ENCODE measurements at places on chromosomes 11 and 22.

GRCh38 chr11:134048028-134048427, 20.8 kb upstream of the JAM3 start:
- no peak for DNase-seq

- no peak for DNase-seq
These were observed 79.1 kb upstream of the KCNQ1OT1 start for GRCh38 chr11:2778630-2779498.

DNA sequence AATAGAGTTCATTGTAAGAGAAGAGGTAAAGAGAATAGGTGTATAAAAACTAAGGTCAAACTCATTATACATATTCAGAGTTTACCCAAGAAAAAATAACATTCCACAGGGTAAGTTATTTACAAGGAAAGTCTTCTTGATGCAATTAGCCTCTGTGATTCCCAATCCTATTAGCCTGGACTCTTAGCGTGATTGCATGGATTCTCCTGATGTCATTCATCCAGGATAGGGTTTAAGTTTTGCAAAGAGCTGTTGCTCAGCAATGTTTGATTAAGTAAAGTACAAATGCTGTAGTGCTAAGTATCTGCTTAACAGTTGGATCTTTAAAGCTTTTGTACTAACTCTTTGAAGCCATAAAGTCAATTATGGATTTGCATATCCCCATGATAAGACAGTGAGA, 767.8 kb upstream of the LUZP2 start:
- no peak for DNase-seq

GRCh38 chr11:73176874-73177155, 34.7 kb upstream of the FCHSD2 start:
- no peak for DNase-seq

GRCh38 chr11:84642500-84642899, 984.6 kb downstream of the DLG2 start:
- no peak for DNase-seq

GRCh38 chr11:88428959-88429358, 91.4 kb upstream of the CTSC start:
- DNase-seq: no peak

DNA sequence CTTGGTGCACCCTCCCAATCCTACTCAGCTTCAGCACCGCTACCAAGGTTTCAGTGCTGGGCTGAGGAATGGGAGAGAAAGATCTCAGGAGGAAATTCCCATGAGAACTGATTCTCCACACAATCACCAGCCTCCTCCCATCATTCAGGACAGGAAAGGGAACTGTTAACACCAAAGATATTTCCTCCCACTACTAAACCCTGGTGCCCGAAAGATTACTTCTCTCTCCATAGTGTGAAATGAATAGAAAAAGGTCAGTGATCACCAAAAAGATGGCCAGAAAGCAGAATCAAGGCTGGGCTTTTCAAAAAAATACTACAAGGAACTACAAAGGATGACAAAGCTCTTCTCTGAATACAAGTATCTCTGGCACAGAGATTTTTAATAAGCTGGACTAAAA, 26.1 kb downstream of the TCIRG1 start:
- no peak for DNase-seq

- no peak for DNase-seq
These were observed 13.6 kb downstream of the EFCAB6 start for GRCh38 chr22:43798492-43798891.

- DNase-seq: no peak
These were observed 38.6 kb downstream of the MMP7 start for GRCh38 chr11:102491969-102492368.

Measured in HEK293T (cell line).